Activated CD4-positive, CD25-positive, alpha-beta regulatory T cell (primary cell): ENCODE measurements at places on chromosomes 11 and 22.

- DNase-seq = no peak
Measured at GRCh38 chr11:79152511-79152910, 288.3 kb downstream of the TENM4 start.

DNA sequence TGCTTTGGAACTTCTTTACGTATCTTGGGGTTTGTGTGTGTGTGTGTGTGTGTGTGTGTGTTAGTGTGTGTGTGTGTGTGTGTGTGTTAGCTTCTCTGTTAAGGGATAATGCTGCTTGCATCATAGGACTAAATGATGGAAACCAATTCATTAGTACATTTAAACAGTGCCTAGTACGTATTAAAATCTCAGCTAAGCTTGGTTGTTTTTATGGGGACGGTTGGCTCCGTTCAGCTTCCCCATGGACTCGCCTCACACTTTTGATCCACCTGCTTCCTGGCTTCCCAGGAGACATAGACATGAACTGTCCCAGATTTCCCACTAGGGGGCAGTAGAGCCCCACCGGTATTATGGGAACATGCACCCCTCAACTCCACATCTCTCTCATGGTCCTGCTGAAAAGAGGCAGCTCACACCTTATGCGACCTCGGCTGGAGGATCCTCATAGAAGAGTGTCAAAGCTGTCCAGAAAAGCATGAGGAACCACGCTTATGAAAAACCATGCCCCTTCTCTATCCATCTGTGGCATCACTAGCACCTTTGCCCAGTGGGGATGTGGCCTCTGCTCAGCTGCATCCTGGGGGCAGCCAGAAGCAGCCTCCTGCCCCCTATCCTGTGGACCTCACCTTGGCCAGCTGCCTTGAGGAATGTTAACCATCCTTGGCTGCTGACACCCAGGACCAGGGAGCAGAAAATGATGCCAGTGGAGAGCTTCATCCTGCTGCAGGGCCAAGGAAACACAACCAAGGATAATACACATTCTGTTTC is 9.7 kb upstream of the SAAL1 start:
- peak; percentile 39 for DNase-seq

- peak; percentile 43 for DNase-seq
Measured at GRCh38 chr11:134033696-134034491, 35.0 kb upstream of the JAM3 start.

GRCh38 chr22:26779108-26779507 is 121.7 kb downstream of the MIAT start:
- no peak for DNase-seq

DNA sequence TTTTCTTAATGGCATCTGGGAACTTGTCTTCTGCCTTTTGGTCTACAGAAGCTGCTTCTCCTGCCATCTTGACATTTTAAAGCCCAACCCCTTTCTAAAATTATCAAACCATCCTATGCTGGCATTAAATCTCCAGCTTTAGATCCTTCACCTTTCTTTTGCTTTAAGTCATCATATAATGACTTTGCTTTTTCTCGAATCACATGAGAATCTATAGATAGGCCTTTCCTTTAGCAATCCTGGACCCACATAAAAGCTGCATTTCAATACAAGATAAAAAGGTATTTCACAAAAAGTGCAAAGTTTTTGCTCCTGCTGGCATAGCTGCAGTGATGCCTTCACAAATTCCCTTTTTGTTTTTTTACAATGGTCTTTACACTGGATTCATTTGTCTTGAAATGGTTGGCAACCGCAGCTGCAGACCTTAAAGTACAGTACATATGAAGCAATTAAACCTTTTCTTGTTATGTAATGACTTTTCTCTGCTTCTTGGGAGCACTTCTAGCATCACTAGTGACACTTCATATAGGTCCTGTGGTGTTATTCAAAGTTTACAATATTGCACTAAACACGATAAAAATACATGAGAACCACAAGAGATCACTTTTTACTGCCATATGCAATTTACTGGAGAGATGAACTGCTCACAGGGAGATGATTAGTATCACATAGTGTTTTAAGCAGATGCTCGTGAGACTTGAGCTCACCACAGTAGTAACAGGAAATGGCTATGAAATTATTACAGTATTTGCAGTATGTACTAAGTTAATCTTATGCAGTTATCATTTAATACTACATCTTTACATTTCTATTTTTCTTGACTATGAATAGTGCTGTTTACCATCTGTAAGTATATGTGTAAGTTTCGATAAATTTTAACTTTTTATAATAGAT is 41.6 kb downstream of the ACER3 start:
- no peak for DNase-seq

DNA sequence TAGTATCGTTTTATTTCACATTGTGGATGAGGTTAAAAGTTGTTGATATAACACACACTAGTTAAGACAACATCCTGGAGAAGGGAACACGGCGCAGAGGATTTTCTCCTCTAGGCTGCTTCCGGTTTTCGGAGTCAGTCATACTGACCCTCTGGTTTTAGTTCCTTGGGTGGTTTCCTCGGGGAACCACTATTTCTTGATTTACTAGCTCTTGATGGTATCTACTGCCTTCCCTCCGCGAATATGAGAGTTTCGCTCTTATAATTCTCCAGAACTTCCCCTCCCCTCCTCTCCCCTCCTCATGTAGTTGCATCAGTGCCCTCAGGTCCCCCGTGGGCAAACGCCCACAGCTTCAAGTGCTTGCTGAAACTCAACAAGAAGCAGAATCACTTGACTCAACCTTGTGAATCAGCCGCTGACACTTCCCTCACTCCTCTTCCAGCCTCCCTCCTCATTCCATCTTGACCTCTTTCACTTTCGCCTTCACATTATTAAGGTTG is 15.9 kb upstream of the APOBEC3A start:
- DNase-seq = peak; percentile 30

- DNase-seq = no peak
Measured at GRCh38 chr11:67278135-67278938, 10.8 kb upstream of the ANKRD13D start.
